ENCODE measurements at places on chromosomes 12 and 14. TPM values are rescaled to one million over a fixed set of nuclear protein-coding genes. Genes with fewer than 3 reads are reported as not detected.

Gene ARHGEF25
- total RNA-seq, result 0.83 TPM

Gene CMKLR1
- 0.12 TPM for total RNA-seq

Gene KRT80
- total RNA-seq, result 27.4 TPM

Gene TMEM116
- total RNA-seq, result 15.2 TPM

DNA sequence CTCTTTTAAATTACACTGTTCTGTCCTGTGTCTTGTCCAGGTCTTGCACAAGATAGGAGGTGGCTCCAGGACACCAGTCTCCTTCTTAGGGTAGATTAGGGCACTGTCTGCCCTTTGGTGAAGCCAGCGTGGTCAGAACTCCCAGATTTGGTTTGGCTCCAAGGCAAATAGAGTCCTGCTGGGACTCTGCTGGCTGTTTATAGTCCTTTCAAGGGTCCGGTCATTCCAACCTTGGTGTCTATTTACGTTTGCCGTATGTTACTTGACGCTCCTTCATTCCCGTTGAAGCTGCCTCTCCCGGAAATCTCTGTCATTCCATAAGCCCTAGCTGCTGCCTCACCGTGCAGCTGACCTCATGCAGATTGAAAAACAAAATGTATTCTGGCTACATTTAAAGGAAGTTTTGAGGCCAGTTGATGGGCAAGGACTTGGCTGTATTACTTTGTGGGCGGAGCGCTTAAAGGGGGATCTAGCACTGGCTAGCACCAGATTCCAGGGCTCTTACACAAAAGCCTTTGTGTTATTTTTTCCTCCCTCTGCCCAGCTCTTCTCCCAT is 180.6 kb downstream of the AKAP6 start:
- peak overlapping the region; percentile 93 for H3K27ac ChIP-seq
- peaks cover 50% of the 10 kb centered on the region for H3K4me1 ChIP-seq
- H3K27me3 ChIP-seq, result no peaks in the 10 kb centered on the region
- H3K4me3 ChIP-seq, result peak overlapping the region; percentile 65
- H3K36me3 ChIP-seq, result no peaks in the 10 kb centered on the region

DNA sequence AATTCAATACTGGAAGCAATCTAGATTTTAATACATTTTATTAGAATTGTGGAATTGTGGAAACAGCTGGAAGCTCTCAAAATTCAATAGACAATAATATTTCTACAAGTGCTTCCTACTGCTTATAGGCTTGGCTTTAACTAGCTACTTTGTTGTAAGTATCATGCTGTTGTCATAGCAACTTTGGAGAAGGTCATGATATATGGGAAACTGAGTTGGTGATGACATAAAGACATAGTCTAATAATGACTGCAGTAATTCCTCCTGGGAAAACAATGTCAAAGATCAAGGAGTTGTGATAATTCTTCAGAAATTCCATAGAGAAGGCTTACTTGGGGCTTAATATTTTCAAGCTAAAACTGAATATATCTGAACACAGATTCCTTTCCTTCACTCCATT is 266.6 kb downstream of the KIF21A start:
- no peak overlapping the region for H3K27ac ChIP-seq
- H3K36me3 ChIP-seq, result no peaks in the 10 kb centered on the region
- DNase-seq, result no peak
- no peaks in the 10 kb centered on the region for H3K4me1 ChIP-seq

GRCh38 chr12:124651516-124652273 is 84.3 kb upstream of the NCOR2 start:
- H3K27ac ChIP-seq, result no peak overlapping the region
- no peaks in the 10 kb centered on the region for H3K36me3 ChIP-seq
- H3K4me3 ChIP-seq, result no peak overlapping the region
- peaks cover 3% of the 10 kb centered on the region for H3K4me1 ChIP-seq
- DNase-seq, result no peak

- H3K27ac ChIP-seq, result no peak overlapping the region
- no peak for DNase-seq
- H3K4me3 ChIP-seq, result no peak overlapping the region
These were observed 40.6 kb downstream of the ANO2 start for GRCh38 chr12:5904441-5904840.

Measured in MCF 10A (cell line).